ENCODE measurements at places on chromosomes 3 and 15.
A peak's percentile ranks its signal among the peaks of the same experiment; 100 is the strongest.

GRCh38 chr3:61928776-61929314 lies 367.5 kb downstream of the PTPRG start:
- DNase-seq, result no peak

DNA sequence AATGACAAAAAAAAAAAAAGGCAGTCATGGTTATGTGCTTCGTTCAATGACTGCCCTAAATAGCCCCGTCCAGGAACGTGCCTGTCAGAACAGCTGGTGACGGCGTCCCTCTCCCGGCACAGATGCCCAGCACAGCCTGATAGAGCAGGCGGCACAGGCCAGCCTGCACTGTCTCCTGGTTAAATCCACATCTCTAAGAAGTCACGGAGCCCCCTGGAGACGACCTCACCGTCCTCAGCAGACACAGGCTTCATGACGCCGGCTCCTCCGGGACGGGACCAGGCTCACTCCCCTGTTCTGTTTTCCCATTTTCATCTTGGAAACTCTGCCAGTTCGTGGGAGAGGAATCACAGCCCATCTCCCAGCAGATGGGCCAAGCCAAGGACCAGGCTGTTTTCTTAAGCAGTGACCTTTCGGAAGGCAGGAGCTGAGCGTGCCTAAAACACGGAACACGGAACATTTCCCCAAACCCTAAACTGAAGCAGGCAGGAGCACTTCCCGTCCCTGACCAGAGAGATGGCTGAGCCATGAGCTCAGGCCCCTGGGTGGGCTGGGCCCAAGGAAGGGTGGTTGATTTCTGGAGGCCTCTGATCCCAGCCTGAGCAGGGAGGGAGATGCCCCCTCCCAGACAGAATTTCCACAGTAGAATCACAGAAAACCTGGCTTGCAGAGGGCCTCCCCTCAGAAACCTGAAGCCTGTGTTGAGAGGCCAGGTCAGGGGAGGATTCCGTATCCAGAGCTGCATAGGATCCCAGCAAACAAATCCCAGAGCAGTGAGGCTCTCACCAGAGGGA lies 35.9 kb downstream of the ADCY5 start:
- no peak for DNase-seq

DNA sequence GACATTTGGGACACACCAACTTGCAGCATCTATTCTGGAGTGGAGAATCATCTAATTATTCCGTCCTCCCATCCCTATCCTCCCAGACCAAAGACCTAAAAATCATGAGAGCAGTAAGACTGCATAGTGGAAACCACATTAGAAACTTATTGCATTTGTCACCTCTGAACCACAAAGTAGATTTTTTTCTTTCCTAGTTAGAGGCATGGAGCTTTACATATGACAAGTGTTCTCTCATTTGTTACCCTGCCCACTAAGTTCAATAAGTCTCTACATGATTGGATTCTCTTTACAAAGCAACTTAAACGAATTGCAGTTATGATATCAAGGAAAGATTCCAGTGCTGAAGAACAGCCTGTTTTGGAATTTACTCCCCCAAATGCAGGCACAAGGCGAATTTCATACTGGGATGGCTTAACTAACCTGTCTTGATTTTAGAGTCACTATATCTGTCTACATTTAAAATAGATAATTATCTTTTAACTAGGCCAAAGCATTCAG lies 42.3 kb upstream of the LRRFIP2 start:
- no peak for DNase-seq

- DNase-seq, result no peak
Observed at GRCh38 chr3:13683288-13683687, 134.4 kb downstream of the FBLN2 start.

DNA sequence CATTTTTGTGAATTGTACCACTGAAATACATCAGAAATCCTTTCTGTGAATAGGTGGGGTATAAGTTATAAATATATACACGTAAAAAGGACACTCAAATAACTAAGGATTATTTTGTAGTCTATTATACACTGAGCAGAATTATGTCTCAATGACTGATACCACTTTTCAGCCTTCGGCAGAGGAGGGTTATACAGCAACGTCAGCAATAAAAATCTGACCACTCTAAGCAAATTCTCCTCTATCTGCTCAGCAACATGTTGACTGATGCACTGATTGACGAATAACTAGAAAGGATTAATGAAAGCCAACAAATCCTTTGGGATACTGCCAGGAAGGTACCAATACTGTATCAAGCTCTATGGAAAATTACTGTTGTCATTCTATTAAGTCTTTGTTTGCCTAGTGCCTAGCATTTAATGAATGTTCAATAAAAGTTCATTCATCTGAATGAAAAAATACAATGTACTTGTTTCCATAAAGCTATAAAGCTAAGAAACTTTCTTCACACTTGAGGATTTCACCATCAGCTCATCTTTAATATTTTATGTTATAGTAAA lies 5.2 kb downstream of the ARPP19 start:
- DNase-seq, result no peak

- DNase-seq, result no peak
Observed at GRCh38 chr3:8254489-8254888, 247.1 kb upstream of the LMCD1 start.

DNA sequence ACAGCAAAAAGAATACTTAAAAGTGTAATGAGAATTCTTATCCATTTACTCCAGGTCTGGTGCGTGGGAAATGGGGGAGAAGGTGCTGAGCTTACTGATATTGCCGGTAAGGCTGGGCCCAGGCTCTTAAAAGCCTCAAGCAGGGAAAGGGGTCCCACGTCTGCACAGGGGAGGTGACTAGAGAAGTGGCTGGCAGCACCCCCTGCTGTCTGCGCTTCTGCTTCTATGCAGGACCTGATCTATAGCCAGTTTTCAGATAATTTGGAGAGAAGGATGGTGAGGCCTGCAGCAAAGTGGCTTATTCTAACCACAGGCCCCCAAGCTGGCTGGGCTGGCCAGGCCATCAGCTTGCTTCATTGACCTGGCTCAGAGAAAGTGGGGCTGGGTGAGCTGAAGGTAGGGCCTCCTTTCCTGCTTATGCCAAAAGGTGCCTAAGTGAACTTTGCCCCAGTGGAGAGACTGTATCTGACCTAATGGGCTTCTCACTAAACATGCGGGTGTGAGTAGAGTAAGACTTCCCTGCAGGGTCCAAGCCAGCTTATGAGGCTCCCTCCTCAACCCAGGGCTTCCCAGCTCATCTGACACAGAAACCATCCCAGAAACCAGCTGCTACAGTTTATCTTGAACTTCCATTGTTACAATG lies 30.9 kb upstream of the ATP1B3 start:
- peak; percentile 31 for DNase-seq

DNA sequence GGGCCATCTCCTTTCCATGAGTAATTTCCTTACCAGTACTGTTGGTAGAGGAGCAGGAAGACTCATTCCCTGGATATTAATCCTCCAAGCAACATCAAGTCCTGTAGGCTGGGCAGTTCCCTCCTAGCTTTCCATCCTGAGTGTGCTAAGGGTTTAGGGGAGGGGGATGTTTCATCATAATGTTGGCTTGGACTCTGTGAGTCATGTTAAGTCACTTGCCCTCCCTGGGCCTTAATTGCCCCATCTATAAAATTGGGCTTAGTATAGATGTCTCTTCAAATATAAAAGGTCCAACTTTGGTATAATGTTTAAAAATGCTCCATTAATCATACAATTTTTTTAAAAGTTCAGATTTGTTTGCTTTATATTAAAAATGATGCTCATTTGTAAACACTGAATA lies 52.7 kb downstream of the TLE3 start:
- no peak for DNase-seq

GRCh38 chr3:10443272-10444109 lies 61.9 kb downstream of the ATP2B2 start:
- DNase-seq, result no peak

GRCh38 chr3:67329358-67329757 lies 325.1 kb downstream of the SUCLG2 start:
- DNase-seq, result peak; percentile 71

DNA sequence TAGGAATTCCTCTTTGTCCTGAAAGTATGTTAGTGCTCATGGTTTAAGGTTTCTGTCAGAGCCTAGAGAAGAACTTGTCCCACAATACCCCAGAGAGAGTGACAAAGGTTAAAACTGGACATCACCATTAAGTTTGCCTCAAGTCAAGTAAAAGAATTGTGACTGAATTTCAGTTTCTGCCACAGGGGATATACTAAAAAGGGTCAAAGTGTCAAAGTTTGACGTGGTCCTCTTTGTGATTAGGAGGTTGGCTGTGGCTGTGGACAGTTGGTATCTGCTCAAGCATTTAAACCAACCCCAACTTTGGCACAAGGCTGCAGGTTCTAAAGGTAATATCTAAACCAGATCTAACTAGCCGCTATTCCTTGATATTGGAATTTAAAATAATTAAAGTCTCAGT lies 26.1 kb downstream of the FMN1 start:
- DNase-seq, result no peak

GRCh38 chr15:34708422-34708821 lies 46.4 kb downstream of the GJD2 start:
- no peak for DNase-seq

- no peak for DNase-seq
Observed at GRCh38 chr15:64058279-64058678, 12.0 kb upstream of the DAPK2 start.

DNA sequence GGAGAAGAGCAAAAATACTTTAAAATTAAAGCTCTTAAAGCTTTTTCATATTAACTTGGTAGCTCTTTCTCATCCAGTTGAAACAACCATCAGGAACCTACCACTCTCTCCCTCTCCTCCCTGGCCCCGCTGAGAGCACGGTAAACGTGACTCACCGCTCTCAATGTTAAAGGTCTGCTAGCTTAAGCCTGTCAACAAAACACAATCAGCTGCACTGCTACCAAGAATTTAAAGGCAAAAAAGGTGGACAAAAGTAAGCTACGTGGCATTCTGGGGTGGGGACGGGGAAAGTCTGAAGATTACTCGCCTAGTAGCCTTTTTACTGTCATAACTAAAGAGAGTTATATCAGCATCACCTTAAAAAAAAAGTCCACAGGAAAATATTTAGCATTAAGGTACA lies 8.4 kb upstream of the GP5 start:
- DNase-seq, result peak; percentile 16

- no peak for DNase-seq
Observed at GRCh38 chr3:17811646-17812045, 69.2 kb upstream of the TBC1D5 start.

DNA sequence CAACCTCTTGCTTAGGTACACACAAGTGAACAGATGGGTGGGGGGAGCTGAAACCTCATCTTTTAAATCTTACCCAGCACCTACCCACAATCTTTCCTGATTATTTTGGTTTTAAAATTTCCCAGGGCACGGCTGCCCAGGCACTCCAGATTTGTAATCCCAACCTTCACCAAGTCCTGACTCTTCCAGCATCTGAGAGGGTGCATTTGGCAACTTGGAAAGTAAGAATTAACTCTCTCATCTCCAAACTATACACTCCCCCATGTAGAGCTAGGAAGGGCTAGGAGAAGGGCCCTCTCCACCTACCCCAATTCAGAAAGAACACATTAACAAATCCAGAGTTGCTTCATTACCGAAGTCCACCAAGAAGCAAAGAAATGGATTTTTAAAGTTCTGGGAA lies 41.7 kb upstream of the PRICKLE2 start:
- DNase-seq, result no peak
